ENCODE measurements at places on chromosomes 2 and 18. TPM values are rescaled to one million over a fixed set of nuclear protein-coding genes. Genes with fewer than 3 reads are reported as not detected.

GRCh38 chr2:208358758-208359631 is 47.6 kb upstream of the PTH2R start:
- H3K27ac ChIP-seq: peak overlapping the region; percentile 0
- DNase-seq: no peak
- H3K36me3 ChIP-seq: no peaks in the 10 kb centered on the region
- peaks cover 3% of the 10 kb centered on the region for H3K4me1 ChIP-seq
- no peak overlapping the region for H3K4me3 ChIP-seq

DNA sequence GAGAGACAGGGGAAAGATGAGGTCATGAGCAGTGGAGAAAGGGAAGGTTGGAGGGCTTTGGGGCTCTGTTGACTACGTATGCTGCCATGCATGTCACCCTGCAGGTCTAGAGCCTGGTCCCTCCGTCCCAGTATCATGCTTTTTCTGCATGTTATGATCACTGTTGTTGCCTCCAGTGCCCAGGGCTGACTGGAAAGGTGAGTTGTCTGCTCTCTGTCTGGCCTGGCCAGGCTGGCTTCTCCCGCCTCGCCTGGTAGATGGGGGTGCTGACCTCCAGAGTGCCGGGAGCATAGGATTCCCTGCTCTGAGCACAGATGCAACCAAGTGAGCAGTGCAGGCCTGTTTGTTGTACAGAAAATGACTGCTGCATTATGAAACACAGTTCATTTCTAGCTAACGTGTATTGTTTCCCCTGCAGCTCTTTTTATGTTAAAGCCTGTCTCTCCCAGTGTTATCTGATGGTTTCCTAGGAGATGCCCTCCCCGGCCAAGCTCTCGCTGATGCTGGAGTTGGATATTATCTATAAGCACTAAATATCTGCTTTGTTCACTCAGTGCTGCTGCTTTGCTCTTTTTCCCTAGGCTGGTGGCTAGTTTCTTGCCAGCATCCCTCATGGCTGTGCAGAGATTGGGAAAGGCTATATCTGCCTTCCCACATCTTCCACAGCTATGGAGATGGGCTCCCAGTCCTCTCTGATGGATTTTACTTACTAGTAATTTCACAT is 158.2 kb downstream of the TDRD15 start:
- H3K4me1 ChIP-seq: no peaks in the 10 kb centered on the region
- H3K27me3 ChIP-seq: no peaks in the 10 kb centered on the region
- H3K4me3 ChIP-seq: no peak overlapping the region
- no peak overlapping the region for H3K27ac ChIP-seq
- H3K36me3 ChIP-seq: no peaks in the 10 kb centered on the region

Gene CHRNA1
- total RNA-seq: not detected

GRCh38 chr2:30136764-30137444 is 9.9 kb upstream of the YPEL5 start:
- H3K4me3 ChIP-seq: no peak overlapping the region
- H3K27me3 ChIP-seq: no peaks in the 10 kb centered on the region
- no peaks in the 10 kb centered on the region for H3K36me3 ChIP-seq
- H3K4me1 ChIP-seq: no peaks in the 10 kb centered on the region

GRCh38 chr18:66647671-66648070 is 43.8 kb upstream of the CDH19 start:
- no peaks in the 10 kb centered on the region for H3K36me3 ChIP-seq
- no peak overlapping the region for H3K27ac ChIP-seq
- no peaks in the 10 kb centered on the region for H3K4me1 ChIP-seq
- no peak for DNase-seq

- no peaks in the 10 kb centered on the region for H3K4me1 ChIP-seq
- H3K27ac ChIP-seq: peak overlapping the region; percentile 96
- peak overlapping the region; percentile 73 for H3K4me3 ChIP-seq
- no peak for DNase-seq
- no peaks in the 10 kb centered on the region for H3K27me3 ChIP-seq
Observed at GRCh38 chr2:152174574-152174973, 989 bp downstream of the STAM2 start.

DNA sequence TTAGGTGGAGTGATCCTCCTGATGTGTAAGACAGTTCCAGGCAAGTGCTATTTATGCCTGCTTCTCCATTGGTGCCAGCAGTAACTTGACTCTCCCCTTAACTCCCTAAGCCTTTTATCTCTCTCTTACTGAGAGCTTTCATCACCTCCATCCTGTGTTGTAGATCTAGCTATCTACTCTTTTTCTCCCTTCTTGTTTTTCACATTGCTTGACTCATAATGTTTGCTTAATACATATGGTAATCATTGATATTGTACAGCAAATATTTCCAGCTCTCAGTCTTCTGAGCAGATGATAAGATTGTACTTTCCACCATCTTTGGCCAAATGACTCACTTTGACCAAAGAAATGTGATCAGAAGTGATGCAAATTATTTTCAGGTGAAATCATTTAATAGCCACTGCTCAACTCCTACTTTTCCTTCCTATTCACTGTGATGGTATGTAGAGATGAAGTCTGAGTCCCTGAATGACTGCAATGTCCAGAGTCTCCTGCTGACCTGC is 165.0 kb downstream of the PLCL1 start:
- H3K36me3 ChIP-seq: no peaks in the 10 kb centered on the region
- peaks cover 7% of the 10 kb centered on the region for H3K4me1 ChIP-seq
- H3K27me3 ChIP-seq: no peaks in the 10 kb centered on the region
- no peak overlapping the region for H3K4me3 ChIP-seq

- H3K4me3 ChIP-seq: no peak overlapping the region
- peaks cover 7% of the 10 kb centered on the region for H3K4me1 ChIP-seq
- H3K27me3 ChIP-seq: no peaks in the 10 kb centered on the region
Observed at GRCh38 chr2:160315337-160315736, 115.3 kb upstream of the ITGB6 start.

DNA sequence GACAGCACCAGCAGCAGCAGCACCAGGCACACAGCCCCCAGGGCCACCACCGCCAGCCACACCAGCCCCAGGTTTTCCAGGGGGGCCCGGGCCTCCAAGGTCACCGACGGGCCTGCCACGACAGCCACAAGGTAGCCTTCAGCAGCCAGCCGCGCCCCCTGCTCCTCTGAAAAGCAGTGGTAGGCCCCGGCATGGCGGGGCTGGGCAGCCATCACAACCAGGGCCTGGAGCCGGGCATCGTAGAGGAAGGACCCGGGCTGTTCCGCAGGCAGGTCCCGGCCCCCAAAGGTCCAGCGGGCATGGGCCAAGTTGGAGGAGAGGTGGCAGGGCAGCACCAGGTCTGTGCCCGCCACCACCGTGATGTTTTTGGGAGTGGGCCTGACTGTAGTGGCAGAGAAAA is 3.3 kb upstream of the ANKRD39 start:
- no peaks in the 10 kb centered on the region for H3K27me3 ChIP-seq
- DNase-seq: no peak
- no peak overlapping the region for H3K4me3 ChIP-seq
- no peaks in the 10 kb centered on the region for H3K36me3 ChIP-seq
- H3K4me1 ChIP-seq: no peaks in the 10 kb centered on the region
- H3K27ac ChIP-seq: peak overlapping the region; percentile 84

GRCh38 chr2:74873012-74873665 is 39.2 kb downstream of the HK2 start:
- H3K4me1 ChIP-seq: no peaks in the 10 kb centered on the region
- H3K27ac ChIP-seq: no peak overlapping the region
- DNase-seq: no peak
- H3K4me3 ChIP-seq: no peak overlapping the region
- no peaks in the 10 kb centered on the region for H3K36me3 ChIP-seq
- H3K27me3 ChIP-seq: no peaks in the 10 kb centered on the region

DNA sequence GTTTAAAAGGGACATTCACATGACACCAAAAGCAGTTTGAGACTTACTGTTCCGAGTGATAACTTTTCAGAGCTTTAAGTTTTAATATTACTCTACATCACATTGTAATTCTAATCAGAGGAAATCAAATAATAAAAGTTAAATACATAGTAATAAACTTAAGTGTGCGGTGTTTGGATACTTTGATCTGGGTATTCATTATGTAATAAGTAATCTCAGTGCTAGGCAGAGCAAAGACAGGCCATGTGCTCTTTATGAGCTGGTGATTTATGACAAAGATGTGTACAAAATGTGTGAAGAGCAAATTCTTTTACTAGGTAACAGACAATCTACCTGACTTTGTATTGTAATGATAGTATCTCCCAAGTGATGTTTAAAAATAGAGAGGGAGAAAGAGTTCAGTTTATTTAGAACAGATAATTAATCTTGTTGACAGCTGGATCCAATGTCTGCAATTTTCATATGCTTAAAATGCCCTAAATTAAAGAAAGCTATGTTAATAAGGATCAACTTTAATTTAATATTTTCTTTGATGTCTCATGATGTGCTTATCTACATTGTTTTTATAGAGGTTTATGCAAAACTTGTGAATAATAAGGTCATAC is 4.4 kb downstream of the CFAP221 start:
- H3K4me3 ChIP-seq: no peak overlapping the region
- H3K4me1 ChIP-seq: peaks cover 5% of the 10 kb centered on the region
- no peak overlapping the region for H3K27ac ChIP-seq
- no peak for DNase-seq

Gene C2orf78
- not detected for total RNA-seq

- no peaks in the 10 kb centered on the region for H3K4me1 ChIP-seq
- no peak overlapping the region for H3K4me3 ChIP-seq
- no peaks in the 10 kb centered on the region for H3K36me3 ChIP-seq
- no peak overlapping the region for H3K27ac ChIP-seq
- no peak for DNase-seq
Observed at GRCh38 chr18:25518716-25519053, 166.7 kb upstream of the ZNF521 start.

Gene GALNT5
- total RNA-seq: 8.1 TPM

DNA sequence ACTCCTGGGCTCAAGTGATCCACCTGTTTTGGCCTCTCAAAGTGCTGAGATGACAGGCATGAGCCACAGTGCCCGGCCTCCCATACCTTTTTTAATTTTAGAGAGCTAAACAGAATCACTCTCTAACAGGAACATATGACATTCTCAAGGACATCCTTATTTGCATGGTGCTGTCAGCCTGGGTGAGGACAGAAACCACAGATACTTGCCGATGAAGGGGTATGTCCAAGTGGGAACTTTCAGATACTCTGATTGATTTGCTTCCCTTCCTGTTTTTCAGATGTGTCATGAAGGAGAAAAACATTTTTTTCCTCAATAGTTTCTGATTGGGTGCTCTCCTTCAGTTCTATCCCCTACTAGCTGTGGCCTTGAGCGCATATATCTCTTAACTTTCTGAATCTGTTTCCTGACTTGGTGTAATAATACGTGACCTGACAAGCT is 49.6 kb downstream of the MYO3B start:
- H3K27me3 ChIP-seq: no peaks in the 10 kb centered on the region
- H3K36me3 ChIP-seq: no peaks in the 10 kb centered on the region
- no peak for DNase-seq
- H3K4me3 ChIP-seq: no peak overlapping the region
- H3K27ac ChIP-seq: no peak overlapping the region

DNA sequence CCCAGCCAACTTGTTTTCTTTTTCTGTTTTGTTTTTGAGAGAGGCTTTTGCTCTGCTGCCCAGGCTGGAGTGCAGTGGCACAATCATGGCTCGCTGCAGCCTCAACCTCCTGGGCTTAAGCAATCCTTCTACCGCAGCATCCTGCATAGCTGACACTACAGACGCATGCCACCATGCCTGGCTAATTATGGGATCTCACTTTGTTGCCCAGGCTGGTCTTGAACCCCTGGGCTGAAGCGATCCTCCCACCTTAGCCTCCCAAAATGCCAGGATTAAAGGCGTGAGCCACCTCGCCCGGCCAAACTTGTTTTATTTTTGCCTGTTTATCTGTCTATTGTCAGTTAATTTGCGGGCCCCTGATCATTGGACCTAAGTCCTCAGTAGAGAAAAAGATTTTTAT is 61.6 kb upstream of the MSH6 start:
- H3K27me3 ChIP-seq: no peaks in the 10 kb centered on the region
- H3K4me3 ChIP-seq: no peak overlapping the region
- no peak overlapping the region for H3K27ac ChIP-seq
- H3K4me1 ChIP-seq: no peaks in the 10 kb centered on the region
- H3K36me3 ChIP-seq: no peaks in the 10 kb centered on the region

Gene PELI1
- 40.5 TPM for total RNA-seq

Gene CD302
- 58.1 TPM for total RNA-seq

Gene COLEC11
- total RNA-seq: 0.55 TPM

DNA sequence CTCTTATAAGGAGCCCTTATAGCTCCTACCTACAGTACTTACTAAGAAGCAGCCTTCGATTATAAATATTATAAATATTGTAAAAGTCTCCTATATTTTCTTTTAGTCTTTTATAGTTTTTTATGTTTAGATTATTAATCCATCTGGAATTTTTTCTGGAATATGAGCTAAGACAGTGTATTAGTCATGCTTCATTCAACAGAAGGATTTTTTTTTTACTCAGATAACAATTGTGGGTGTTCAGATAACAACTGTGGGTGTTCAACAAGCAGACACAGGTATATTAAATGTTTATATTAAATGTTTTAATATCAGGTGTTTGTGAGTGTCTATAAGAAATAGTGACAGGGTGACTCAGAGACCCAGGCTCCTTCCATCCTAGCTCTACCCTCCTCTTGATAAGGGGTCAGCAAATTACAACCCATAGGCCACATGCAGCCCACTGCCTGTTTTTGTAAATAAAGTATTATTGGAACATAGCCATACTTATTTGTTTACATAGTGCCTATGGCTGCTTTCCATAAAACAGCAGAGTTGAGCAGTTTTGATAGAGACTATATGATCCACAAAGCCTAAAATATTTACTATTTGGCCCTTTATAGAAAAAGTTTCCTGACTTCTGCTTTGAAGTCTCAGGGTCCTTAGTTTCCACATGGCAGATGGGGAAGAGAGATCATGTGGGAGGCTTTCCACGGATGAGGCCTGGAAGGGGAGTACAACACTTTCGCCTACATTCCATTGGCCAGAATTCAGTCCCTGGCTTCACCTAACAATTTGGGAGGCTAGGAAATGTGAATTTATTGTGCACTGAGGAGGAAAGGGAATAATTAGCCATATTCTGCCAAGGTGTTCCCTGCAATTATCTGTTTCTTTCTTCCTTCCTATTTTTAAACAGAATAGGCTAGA is 4.3 kb upstream of the SPATS2L start:
- no peaks in the 10 kb centered on the region for H3K4me1 ChIP-seq
- H3K27ac ChIP-seq: no peak overlapping the region
- no peaks in the 10 kb centered on the region for H3K27me3 ChIP-seq
- DNase-seq: no peak
- no peaks in the 10 kb centered on the region for H3K36me3 ChIP-seq

DNA sequence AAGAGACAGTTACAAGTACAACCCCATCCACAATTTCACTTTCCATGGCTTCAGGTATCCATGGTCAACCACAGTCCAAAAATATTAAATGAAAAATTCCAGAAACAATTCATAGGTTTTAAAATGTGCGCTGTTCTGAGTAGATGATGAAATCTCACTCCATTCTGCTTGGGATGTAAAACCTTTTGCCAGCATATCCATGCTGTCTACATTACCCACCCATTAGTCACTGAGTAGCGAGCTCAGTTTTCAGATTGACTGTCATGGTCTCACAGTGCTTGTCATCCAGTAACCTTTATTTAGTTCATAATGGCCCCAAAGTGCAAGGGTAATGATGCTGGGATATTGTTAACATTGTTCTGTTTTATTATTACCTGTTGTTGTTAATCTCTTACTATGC is 40.5 kb downstream of the SMAD4 start:
- H3K27ac ChIP-seq: no peak overlapping the region
- H3K4me3 ChIP-seq: no peak overlapping the region
- H3K27me3 ChIP-seq: no peaks in the 10 kb centered on the region
- DNase-seq: no peak
- no peaks in the 10 kb centered on the region for H3K4me1 ChIP-seq

- no peak for DNase-seq
- H3K4me3 ChIP-seq: no peak overlapping the region
- no peak overlapping the region for H3K27ac ChIP-seq
- no peaks in the 10 kb centered on the region for H3K36me3 ChIP-seq
- H3K27me3 ChIP-seq: no peaks in the 10 kb centered on the region
- H3K4me1 ChIP-seq: no peaks in the 10 kb centered on the region
Observed at GRCh38 chr2:226491112-226491511, 308.5 kb downstream of the IRS1 start.

Gene GCG
- total RNA-seq: not detected
